ENCODE measurements at places on chromosomes 16 and 17.
A peak's percentile ranks its signal among the peaks of the same experiment; 100 is the strongest.

DNA sequence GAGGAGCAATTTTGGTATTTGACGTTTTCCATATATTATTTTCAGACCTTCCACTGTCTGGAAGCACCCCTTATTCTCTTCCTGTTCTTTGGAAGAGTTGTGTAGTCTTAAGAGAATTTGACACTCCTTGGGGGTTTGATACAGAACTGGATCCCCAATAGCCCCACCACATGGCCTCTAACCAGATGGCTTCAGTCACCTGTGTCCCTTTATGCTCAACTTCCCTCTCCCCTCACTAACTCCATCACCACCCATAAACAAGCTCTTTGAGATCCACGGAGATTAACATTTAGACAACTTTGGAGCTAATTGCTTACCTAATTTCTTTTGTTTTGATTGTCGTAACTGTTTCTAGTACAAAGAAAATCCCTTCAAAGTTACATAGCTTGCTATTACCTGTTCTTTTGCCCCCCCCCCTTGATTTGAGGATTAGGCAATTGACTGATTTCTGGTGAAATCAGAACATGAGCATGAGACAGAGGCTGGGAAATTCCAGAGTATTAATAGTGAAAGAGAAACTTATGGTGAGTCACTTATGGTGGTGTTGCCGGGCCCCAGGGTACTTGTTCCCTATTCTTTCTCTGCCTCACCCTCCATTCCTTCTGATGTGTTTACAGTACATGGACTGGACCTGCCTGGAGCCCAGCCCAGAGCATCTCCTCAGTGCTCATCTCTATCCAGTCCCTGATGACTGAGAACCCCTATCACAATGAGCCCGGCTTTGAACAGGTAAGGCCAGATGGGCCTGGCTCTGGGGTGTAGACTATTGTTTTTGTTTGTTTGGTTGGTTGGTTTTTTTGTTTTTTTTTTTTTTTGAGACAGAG lies 7.5 kb downstream of the UBE2Z start:
- peak; percentile 53 for DNase-seq

GRCh38 chr17:44981221-44981968 lies 13.3 kb upstream of the C1QL1 start:
- DNase-seq: no peak

DNA sequence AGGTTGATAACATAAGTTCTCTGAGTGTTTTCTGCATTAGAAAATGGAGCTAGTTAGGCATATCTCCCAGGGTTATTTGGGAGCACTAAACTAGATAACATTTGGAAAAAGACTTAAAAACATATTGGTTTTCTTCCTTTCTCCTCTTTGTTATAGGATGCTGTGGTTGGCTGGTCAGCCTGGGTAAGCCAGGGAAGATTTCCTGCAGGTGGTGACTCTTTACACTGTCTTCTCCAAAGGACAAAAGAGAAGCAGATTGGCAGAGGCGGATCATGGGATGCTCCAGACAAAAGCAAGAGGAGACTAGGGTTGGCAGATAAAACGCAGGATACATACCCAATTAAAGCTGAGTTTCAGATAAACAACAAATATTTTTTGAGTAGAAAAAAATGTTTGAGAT lies 6.2 kb upstream of the CRYBA1 start:
- no peak for DNase-seq

GRCh38 chr17:34254651-34255380 lies at the start of gene CCL2:
Gene CCL2 (plus strand): TSS chr17:34255285. CDS start chr17:34255350, 65 bp downstream.
- no peak for DNase-seq

DNA sequence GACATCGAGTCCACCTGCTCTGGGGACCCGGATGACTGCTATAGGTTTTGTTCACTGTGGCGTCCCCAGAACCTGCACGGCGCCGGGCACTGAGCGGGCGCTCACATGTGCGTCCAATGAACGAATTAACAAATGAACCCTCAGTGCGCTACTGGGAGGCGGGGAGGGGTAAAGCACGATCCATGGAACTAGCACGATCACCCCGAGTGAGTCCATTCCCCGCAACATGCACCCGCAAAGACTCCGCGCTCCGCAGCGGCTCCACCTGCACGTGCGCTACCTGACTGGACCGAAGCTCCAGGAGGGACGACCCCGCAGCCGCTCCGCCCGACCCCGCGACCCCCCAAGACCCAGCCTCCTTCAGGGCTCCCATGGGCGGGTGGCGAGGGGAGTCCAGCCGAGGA lies 491 bp downstream of the TRAP1 start:
- DNase-seq: peak; percentile 40

- no peak for DNase-seq
Measured at GRCh38 chr17:60269417-60269816, 119.6 kb downstream of the CA4 start.

- DNase-seq: no peak
Measured at GRCh38 chr16:8678068-8678927, 3.9 kb downstream of the ABAT start.

DNA sequence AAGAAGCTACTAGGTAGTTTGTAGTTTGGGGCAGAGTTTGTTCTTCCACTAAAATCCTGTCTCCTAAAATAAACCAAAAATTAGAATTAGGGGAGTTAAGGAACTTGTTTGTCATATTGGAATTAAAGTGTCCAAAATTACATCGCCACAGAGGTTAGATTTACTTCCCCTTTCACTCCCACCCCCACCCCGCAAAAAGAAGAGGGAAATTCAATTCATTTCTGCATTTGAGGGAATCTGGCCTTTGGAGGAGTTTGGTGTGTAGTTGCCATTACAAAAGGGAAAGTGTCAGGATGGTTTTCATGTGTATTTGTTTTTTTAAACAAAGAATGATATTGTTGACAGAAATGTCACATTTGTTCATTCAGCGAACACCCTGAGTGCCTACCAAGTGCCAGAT lies 5.8 kb downstream of the TMEM97 start:
- DNase-seq: no peak

- no peak for DNase-seq
Measured at GRCh38 chr17:44110011-44110686, 13.3 kb downstream of the HDAC5 start.

DNA sequence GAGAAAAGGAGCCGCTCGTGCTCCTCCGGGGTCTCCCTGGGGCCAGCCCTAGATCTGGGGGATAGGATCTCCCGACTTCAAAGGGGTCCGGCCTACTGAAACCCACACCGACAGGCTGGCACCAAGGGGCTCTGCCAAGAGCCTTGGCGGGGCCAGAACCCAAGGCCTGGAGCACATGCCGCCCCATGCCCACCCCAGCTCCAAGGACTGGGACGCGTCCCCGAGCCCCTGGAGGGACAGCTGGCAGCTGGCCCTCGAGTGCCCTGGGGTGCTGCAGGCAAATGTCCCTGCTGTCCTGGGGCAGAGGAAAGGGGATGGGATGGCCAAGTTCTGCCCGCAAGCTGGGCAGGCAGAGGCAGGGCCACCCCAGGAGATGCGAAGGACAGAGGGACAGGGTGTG lies 31.8 kb upstream of the ZFPM1 start:
- no peak for DNase-seq

DNA sequence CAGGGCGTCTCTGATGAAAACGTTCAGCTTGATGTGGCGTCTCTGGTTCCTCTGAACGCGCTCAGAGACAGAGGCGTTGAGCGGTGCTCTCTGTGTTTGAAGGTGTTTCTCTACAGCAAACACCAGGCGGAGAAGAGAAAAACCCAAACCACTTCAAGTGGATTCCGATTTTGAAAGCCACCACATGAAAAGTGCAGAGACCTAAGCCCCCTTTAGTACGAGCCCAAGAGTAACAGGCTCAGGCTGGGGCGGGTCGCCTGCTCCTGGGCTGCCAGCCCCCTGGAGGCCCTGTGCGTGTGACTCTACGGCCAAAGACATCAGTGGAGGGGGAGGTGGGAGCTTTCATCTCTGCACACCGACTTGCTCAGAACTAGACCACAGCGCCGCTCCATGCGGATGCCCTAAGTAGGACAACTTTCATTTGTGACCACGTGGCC lies 328.4 kb downstream of the MAF start:
- peak; percentile 48 for DNase-seq

- no peak for DNase-seq
Measured at GRCh38 chr16:28585674-28586073, 11.2 kb downstream of the SULT1A2 start.

DNA sequence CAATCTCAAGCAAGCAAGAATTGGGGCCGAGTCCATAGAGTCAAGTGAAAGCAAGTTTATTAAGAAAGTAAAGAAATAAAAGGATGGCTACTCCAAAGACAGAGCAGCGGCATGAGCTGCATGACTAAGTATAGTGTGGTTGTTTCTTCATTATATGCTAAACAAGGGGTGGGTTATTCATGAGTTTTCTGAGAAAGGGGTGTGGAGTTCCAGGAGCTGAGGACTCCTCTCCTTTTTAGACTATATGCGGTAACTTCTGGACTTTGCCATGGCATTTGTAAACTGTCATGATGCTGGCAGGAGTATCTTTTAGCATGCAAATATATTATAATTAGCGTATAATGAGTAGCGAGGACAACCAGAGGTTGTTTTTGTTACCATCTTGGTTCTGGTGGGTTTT lies 819.9 kb downstream of the KCNJ2 start:
- DNase-seq: no peak

DNA sequence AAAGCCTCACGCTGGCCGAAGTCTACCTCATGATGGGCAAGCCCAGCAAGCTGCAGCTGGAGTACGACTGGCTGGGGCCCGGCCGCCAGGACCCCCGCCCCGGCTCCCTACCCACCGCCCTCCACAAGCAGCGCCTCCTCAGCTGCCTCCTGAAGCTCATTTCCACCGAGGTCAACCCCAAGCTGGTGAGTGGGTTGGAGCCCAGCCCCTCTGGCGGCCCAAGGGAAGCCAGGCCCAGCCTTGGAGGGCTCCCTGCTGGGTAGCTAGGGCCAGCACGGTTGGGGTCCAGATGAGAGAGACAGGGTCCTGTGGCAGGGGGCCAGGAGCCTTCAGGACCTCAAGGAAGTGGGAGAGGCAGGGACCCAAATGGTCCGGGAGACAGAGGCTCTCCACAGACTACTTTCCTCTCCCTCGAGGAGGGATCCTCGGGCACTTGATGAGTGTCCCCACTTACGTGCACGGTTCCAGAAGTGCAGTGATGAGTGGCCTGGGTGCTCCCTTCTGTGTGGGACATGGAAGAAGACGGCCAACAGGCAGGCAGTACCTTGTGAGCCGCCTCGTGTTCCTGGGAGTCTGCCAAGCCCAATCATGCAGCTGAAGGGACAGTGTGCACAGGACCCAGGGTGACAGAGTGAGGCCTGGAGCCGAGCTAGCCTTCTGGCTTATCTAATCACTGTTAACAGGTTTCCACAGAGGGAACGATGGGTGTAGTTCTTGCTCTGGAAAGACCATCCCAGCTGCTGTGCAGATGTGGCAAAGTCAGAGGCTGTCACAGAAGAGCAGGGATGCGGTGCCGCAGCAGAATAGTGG lies 21.1 kb upstream of the JPT2 start:
- DNase-seq: no peak

DNA sequence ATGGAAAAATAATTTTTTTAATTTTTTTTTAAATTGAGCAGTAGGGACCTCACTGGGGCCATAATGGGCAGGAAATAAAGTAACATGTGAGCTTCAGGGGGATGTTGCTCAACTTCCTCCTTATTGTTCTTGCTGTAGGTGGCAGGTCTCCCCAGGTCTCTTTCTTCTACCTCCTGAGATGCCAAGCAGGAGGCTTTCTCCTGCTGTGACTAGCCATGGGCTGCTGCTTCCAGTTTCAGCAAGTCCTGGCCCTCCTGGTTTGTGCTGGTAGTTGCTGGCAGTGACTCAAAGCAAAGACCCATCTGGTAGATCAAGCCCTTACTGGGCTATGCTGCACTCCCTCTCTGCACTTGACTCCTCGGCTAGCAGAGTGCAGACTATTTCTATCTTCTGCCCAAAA lies 2.3 kb downstream of the DPEP2NB start:
- DNase-seq: no peak
